ENCODE measurements at places on chromosomes 11 and 22.

DNA sequence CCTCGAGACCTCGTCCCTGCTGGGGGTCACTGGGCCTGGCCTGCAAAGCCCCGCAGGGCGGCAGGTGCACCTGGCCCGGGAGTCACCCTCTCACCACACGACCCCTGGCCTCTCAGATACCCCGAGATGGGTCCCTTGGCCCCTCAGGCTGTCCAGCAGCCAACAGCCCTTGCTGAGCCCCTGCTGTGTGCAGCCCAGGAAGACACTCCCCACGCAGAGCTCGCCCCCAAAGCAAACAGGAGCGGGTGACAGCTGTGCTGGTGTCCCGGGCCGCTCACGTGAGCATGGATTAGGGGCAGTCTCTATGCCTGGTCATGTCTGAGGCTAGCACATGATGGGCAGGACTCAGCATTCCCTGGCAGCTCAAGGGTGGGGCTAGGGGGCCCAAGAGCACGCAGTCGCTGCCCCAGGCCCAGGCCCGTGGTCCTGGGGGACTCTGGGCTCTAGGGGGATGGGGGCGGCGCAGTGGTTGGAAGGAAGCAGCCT is 31.3 kb downstream of the WNT7B start:
- no peak for DNase-seq

- DNase-seq: no peak
Observed at GRCh38 chr22:49664371-49664881, 163.2 kb downstream of the BRD1 start.

GRCh38 chr11:12388173-12388572 is 10.8 kb downstream of the PARVA start:
- DNase-seq: no peak

- no peak for DNase-seq
Observed at GRCh38 chr11:107953446-107953845, 25.2 kb downstream of the RAB39A start.

DNA sequence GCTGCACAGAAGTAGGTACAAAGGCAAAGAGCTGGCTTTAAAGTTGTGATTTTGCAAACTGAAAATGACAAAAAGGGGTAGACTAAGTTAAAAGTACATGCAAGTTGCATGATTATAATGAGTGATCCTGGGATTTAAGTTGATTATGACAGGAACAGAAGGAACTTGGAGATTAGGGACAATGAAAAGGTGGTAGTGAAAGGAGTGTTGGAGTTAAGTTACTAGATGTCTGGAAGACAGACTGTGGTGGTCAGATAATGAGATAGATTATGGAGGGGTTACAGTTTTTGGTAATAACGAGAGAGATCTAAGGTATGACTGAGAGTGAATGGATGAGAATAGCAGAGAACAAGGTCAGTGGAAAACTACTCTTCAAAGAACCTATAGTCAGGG is 7.7 kb upstream of the TMEM9B start:
- no peak for DNase-seq

GRCh38 chr22:20920881-20921203 is 3.6 kb downstream of the CRKL start:
- no peak for DNase-seq

GRCh38 chr11:123392844-123393243 is 37.2 kb upstream of the GRAMD1B start:
- no peak for DNase-seq

- peak; percentile 7 for DNase-seq
Observed at GRCh38 chr11:107493117-107493516, 35.5 kb upstream of the CWF19L2 start.

DNA sequence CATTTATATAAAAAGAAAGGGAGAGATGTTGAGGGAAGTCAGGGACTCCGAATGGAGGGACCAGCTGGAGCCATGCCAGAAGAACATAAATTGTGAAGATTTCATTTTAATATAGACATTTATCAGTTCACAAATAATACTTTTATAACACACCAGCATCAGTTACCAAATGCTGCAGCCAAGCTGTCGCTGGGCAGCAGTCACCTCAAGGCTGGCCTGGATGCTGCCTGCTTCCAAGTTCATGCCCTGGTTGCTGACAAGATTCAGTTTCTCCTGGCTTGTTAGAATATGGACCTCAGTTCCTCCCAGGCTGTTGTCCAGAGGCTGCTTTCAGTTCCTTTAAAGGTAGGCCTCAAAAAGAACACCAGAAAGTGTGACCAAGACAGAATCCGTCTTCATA is 30.8 kb upstream of the ALDH3B2 start:
- DNase-seq: no peak

DNA sequence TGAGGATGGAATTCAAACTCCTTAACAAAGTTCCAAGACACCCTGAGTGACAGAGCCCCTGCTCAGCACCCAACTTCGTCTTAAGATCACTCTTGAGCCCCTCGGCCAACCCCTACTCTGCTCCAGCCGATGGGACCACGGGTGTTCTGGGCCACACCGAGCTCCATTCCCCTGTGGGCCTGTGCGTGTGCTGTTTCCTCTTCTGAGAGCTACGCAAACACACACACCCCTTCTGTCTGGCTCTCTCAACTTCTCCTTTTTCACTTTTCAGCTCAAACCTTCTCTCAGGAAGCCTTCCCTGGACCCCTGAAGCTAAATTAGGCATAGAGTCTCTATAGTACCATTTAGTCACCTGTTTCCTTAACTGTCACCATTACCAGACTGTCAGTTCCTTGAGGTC is 37.5 kb upstream of the NNMT start:
- no peak for DNase-seq

DNA sequence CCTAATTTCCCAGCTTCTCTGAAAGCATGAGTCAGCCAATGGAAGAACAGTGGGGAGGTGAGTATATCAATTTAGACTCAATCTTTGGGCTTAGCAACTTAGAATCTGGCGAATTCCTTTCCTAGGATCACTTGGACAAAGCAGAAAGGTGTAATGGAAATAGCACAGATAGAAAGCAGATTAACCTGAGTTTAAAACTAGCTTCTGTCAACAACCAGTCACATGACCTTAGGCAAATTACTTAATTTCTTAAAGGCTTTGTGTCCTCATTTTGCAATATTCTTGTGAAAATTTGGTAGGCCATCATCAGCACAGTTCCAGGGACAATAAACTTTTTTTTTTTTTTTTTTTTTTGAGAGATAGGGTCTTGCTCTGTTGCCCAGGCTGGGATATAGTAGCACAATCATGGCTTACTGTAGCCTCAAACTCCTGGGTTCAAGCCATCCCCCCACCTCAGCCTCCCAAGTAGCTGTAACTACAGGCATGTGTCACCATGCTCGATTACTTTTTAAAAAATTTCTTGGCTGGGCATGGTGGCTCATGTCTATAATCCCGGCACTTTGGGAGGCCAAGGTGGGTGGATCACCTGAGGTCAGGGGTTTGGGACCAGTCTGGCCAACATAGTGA is 40.8 kb upstream of the PCF11 start:
- DNase-seq: no peak

- no peak for DNase-seq
Observed at GRCh38 chr22:47245786-47246185, 483.3 kb downstream of the TBC1D22A start.

All from AG04450 (cell line).